ENCODE measurements at places on chromosomes 5 and 9. TPM values are rescaled to one million over a fixed set of nuclear protein-coding genes. Genes with fewer than 3 reads are reported as not detected.

DNA sequence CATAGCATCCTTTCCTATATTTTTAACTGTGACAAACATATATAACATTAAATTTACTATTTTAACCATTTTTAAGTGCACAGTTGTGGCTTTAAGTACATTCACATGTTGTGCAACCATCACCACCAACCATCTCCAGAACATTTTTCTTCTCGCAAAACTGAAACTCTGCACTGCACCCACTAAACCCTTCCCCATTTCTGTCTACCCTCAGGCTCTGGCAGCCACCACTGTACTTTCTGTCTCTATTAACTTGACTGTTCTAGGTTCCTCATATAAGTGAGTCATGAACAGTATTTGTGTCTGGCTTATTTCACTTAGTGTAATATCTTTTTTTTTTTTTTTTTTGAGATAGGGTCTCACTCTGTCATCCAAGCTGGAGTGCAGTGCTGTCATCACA, 25.5 kb downstream of the KCNMB1 start:
- H3K27ac ChIP-seq = no peak overlapping the region
- H3K27me3 ChIP-seq = no peaks in the 10 kb centered on the region
- H3K36me3 ChIP-seq = no peaks in the 10 kb centered on the region
- H3K4me3 ChIP-seq = no peak overlapping the region
- no peak for DNase-seq

GRCh38 chr9:3908731-3909130, 382.9 kb upstream of the RFX3 start:
- H3K27me3 ChIP-seq = no peaks in the 10 kb centered on the region
- H3K36me3 ChIP-seq = no peaks in the 10 kb centered on the region
- H3K4me3 ChIP-seq = no peak overlapping the region
- H3K4me1 ChIP-seq = no peaks in the 10 kb centered on the region

DNA sequence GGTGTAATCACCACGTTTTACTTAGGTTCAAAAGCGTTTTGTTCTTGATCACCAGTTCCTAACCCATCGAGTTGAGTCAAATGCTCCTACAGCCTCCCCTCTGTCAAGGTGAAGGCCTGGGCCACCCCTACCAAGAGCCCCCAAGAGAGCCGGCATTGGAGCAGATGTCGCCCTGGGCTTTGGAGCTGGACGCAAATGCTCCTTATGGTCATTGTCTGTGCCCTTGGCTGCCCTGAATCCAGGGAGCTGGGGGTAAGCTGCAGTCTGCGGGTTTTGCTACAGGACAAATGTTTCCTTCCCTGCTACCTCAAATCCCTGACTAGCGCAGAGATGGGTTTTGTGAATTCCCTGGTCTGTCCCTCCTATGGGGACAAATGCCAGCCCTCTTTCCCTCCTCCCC, 4.9 kb downstream of the RNF183 start:
- no peak overlapping the region for H3K27ac ChIP-seq
- peaks cover 11% of the 10 kb centered on the region for H3K27me3 ChIP-seq
- DNase-seq = no peak
- H3K36me3 ChIP-seq = peaks cover 4% of the 10 kb centered on the region
- H3K4me1 ChIP-seq = no peaks in the 10 kb centered on the region
- H3K4me3 ChIP-seq = no peak overlapping the region

The SLC25A2 gene
- total RNA-seq = 2.0 TPM

The FST gene
- total RNA-seq = 1.1 TPM

The CMYA5 gene
- 0.13 TPM for total RNA-seq

The UBQLN1 gene
- 141 TPM for total RNA-seq

The CCL27 gene
- total RNA-seq = not detected

The FBXO4 gene
- 11.4 TPM for total RNA-seq

The CLINT1 gene
- total RNA-seq = 71.4 TPM
